ENCODE measurements at places on chromosomes 1 and 21.

DNA sequence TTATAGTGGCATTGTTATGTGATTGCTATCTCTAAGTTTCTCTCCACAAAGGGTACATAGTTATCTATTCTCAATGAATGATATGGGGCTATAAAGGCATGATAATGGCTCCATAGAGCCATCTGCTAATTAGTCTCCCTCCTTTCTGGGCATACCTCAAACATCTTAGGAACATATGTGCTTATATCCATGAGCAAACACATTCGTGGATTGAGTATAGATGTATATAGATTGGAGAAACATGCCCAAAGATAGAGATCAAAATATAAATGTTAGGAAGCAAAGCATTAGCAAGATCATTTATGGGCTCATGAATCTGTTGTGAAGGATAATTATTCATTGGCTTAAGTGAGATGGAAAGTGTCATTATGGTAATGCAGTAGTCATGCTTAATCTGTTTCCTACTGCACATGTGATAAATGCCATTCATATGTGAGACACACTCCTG lies 155.8 kb upstream of the UBE2U start:
- no peak for DNase-seq

- no peak for DNase-seq
These were observed 57.9 kb downstream of the ACBD6 start for GRCh38 chr1:180444522-180444921.

GRCh38 chr1:157626099-157626498 lies 28.2 kb upstream of the FCRL4 start:
- no peak for DNase-seq

DNA sequence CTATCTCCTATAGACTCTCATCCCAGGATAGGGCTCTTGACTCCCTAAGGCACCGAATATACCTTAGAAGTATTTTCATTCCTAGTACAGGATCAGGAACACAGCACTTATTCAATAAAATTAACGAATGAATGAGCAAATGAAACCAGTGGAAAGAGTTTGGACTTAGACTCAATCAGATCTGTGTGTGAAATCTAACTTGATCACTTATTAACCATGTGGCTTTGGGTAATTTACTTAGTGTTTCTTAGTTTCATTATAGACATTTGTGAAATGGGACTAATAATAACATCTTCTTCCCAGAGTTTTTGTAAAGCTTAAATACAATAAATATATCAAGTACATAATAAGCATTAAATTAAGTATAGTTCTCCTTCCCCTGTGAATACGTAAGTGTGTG lies 230.1 kb downstream of the ADGRL2 start:
- DNase-seq: no peak

DNA sequence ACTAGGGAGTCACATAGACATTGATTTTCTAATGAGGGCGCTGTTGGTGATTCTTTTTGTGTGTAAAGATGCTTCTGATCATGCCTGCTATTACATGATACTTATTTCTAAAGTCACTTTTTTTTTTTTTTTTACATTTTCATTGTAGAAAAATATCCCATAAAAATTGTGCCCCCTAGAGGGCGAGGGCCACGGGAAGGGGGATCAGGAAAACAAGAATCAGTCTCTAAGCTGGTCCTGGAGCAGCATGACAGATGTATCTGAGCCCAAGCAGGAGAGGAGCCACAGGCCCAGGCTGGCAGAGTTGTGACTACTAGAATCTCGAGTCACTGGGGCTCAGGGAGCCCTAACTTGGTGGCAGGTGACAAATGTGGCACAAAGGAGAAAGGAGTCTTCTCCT lies 28.1 kb downstream of the ZSCAN20 start:
- no peak for DNase-seq
